ENCODE measurements at places on chromosomes 11 and 22.

- DNase-seq: no peak
Observed at GRCh38 chr11:126732981-126733380, 267.6 kb downstream of the KIRREL3 start.

- DNase-seq: no peak
Observed at GRCh38 chr11:12043959-12044791, 35.7 kb upstream of the DKK3 start.

GRCh38 chr22:43731988-43732387 is 80.1 kb downstream of the EFCAB6 start:
- no peak for DNase-seq

DNA sequence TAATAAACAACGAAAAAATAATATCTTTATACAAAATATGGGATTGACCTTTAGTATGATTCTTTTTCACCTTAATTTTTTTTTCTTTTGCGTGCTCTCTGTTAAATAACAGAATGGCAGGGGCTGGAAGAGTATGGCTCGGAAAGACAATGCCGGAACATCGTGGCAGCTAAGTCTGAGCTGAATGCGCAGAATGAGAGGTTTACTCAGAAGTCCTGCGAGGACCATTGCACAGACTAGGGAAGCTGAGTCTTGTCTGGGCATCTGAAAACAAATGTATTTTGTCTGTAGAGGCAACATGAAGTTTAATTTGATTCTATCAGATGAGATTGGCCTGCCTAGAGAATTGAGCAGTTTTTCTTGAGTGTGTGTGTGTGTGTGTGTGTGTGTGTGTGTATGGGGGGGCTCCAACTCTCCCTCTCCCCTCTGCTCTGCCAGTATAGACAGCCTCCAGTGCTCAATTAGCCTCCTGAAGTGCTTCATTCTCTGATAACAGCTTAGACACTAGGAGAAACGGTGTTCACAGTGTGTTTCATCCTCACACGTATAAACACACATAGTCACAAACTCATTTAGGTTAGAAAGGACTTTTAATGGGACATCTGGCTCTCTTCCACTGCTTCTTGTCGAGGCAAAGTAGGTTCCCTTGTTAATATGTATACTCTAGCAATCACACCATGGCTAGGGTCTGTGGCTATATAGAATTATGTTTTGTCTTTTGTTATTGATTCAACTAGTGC is 244.3 kb upstream of the SORL1-AS1 start:
- no peak for DNase-seq

- no peak for DNase-seq
Observed at GRCh38 chr11:73216465-73216864, 1.6 kb upstream of the P2RY2 start.

DNA sequence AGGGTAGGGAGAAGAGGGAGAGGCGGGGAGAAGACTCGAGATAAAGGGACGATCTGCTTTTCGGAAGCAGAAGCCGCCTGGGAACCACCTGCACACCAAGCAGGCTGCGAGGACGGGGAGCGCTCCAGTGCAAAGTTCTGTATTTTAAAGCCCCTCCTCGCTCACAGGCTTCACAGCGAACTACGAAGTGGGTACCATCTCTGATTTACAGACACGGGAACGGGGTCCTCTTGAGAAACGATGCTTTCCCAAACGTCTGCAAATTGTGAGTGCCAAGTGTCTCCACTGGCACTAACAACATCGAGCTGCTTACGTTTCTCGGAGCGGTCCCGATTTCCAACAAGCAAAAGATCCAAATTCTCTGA is 700 bp upstream of the STX3 start:
- DNase-seq: no peak

GRCh38 chr11:18721561-18722292 is 4.3 kb downstream of the IGSF22 start:
- DNase-seq: no peak

DNA sequence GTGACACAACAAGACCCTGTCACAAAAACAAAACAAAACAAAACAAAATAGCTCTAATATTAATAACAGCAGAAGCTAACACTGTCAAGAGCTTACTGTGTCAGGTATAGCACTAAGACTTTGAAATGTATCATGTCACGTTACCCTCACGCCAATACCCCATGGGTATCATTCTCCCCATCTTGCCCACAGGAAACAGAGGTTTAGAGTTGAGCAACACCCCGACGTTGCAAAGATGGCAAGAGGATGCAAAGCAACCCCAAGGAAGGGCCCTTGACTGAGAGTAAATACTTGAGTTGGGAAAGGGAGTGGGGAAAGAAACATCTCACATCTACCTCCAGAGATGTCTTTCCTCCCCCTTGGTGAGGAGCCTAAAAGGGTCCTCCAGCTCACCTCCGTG is 366.8 kb downstream of the LARGE1 start:
- DNase-seq: no peak

- no peak for DNase-seq
Observed at GRCh38 chr11:128848815-128849455, 18.2 kb downstream of the KCNJ1 start.

- no peak for DNase-seq
Observed at GRCh38 chr11:69550846-69551245, 69.4 kb downstream of the LINC01488 start.

All from SIG-M5 (cell line).